ENCODE measurements at places on chromosomes 7 and 10.

DNA sequence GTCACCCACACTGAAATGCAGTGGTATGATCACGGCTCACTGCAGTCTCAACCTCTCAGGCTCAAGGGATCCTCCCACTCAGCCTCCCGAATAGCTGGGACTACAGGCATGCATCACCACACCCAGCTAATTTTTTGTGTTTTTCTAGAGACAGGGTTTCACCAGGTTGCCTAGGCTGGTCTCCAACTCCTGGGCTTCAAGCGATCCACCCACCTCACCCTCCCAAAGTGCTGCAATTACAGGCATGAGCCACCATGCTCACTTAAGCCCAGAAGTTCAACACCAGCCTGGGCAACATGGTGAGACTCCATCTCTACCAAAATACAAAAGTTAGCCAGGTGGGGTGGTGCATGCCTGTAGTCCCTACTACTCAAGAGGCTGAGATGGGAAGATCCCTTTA lies 33.5 kb downstream of the GDI2 start:
- DNase-seq, result no peak

GRCh38 chr7:11185179-11185815 lies 211.6 kb downstream of the PHF14 start:
- DNase-seq, result no peak

DNA sequence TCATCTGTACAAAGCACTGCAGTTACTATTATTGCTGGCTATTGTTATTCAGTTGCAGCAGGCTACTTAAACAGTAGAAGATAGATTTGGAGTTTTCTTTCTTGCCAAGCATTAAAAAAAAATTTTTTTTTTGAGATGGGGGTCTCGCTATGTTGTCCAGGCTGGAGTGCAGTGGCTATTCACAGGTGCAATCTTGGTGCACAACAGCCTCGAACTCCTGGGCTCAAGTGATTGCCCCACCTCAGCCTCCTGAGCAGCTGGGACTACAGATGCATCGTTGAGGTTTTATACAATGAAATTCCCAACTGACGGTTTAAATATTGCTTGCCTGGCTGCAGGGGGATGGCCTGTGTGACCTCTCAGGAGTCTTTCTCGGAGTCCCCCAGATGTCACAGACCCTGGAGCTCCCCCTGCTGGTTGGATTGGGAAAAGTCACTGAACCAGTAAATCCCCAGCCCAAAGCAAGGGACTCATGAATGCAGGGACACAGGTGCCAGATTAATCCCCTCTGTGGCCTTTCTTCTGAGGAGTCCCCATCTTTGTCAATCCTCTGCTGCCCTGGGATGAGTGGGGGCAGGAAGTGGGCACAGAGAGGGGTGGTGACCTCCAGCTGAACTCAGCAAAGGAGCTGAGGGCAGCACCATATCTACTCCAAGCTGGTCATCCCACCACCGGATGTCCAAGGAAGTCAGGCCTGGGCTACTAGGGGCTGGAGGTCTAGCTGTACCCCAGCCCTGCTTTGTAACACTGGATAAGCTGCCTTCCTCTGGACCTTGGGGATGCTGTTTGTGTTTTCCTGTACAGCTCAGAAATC lies 149.6 kb downstream of the C10orf105 start:
- DNase-seq, result peak; percentile 34

- DNase-seq, result no peak
Measured at GRCh38 chr7:21828841-21829240, 116.9 kb downstream of the CDCA7L start.
